ENCODE measurements at places on chromosomes 13 and 19.
A peak's percentile ranks its signal among the peaks of the same experiment; 100 is the strongest.

DNA sequence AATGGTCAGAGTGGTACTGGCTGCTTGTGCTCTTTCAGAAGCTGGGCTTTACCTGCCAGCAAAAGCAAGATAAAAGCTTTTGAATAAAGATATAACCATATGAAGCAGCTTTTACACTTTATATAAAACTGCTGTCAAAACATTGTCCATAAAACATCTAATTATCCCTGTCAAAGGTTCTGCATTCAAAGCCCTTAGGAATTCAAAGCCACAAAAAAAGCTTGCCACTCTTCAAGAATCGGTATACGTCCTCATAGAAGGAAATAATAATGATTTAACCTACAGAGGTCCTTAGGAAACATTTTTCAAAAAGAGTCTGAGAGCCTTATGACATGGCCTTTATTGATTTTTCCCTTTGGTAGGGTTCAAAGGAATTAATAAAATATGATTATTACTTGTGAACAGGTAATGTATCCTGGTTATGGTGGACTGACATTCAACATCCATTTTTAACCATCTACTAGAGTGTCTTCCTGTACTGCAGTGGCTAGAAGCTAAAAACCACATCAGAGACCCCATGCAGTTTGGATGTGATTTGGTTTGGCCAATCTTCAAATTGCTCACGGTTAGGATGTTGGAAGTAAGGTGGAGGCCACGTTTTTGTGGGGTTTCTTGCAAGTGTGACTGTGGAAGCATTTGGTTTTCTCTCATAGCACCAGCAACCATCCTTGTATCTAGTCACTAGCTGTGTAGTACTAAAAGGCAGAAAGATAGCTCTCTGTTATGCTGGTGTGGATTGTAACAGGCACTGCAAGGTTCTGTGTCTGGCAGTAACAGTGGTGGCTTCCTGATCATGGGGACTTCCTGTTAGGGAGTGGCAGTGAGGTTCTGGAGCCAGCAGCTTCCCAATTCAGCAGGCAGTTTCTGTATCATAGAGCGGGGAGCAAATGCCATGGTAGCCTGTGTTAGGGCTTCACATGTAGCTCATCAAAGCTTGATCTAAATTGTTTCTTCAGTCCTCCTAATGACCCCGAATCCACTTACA, 441.5 kb downstream of the DIAPH3 start:
- DNase-seq = no peak

DNA sequence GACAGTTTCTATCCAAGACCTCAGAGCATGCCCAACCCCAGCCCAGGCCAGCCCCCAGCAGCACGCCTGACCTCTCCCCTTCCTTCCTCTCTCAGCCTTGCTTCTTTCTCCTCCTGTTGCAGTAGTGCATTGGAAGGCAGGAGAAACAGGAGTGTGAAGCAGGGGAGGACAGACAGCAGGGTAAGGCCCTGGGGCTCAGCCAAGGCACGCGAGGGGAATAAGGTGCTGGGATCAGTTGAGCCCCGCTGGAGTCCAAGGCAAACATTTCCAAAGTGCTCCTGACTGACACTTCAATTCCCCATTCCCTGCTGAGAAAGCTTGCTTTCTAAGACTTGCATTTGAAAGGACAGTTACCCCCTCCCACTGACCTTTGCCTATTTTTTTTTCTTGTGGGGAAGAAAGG, 73.1 kb upstream of the OLFM4 start:
- no peak for DNase-seq

- DNase-seq = no peak
These were observed 433.4 kb downstream of the SLITRK5 start for GRCh38 chr13:88104576-88104975.

GRCh38 chr19:41869374-41869955, 7.6 kb upstream of the CD79A start:
- DNase-seq = no peak

DNA sequence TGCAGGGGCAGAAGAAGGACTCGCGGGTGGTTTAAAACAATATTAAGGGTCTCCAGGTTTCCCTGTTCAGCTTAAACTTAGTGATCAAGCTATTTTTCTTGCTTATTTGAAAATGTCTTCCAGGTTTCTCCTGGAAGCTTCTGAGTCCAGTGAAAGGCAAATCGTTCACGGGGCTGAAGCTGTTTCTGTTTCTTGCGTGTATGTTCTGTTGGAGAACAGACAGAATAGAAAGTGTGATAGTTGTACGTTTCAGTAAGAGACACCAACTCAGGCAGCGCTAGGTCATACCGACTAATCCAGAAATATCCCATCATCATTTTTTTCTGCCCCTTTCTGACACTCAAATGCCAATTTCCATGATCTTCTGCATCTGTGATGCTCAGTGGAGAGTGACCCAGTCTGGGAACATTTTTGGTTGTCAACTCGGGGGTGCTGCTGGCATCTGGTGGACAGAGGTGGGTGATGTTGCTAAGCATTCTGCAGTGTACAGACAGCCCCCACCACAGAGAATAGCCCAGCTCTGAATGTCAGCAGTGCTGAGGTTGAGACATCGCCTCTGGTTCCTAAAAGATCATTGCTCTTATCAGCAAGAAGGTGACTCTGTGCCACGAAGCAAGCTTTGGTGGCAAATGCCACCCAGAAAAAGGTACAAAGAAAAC, 4.3 kb downstream of the KLF2 start:
- DNase-seq = peak; percentile 73

DNA sequence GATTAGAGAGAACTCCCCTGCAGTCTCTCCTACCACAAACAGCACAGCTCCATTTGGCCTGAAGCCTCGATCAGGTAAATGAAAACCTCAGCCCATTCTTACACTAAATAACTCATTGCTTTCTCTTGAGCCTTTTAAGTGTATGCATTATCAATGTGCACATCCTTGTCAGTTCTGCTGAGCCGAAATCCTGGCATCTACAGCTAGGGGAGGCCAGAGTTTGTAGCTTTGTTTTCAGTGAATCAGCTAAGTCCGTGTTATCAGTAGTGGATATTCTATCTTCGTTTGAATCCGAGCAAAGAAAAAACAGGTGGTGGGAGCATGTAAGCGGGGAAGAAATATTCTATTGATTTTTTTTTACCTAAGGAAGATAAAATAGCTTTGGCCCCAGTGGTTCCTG, 84.4 kb downstream of the ESD start:
- DNase-seq = no peak
